ENCODE measurements at places on chromosomes 7 and 10. TPM values are rescaled to one million over a fixed set of nuclear protein-coding genes. Genes with fewer than 3 reads are reported as not detected.

The TET1 gene
- total RNA-seq: 7.1 TPM

- DNase-seq: no peak
These were observed 344.0 kb downstream of the REEP3 start for GRCh38 chr10:63865210-63865609.

GRCh38 chr7:99171731-99172130 is 27.8 kb upstream of the SMURF1 start:
- no peak for DNase-seq

GRCh38 chr7:94056796-94057207 is 52.6 kb upstream of the BET1 start:
- DNase-seq: no peak

The PLEKHS1 gene
- not detected for total RNA-seq

All from sigmoid colon (tissue), 7 donors.